NCI-H1092 treated with DMSO at 0.1 percent for 48 hours (cell line): ENCODE measurements at places on chromosomes 3 and 15.

DNA sequence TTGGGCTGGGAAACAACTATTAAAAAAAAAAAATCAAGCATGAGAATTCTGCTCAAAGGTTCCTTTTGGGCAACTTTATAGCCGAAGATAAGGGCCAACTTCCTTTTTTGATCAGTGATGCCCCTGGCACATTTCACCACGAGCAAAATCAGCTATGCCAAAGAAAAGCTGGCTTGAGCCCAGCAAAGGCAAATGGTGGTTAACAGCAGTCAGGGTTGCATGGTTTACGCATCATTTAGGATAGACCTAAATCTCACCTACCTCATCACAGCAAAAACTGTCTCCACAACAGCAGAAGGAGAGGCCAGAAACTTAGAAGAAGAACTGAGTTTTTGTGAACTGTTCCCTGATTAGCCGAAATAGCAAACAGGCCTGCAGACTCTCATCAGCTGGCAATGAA, 220.1 kb upstream of the CDIN1 start:
- no peak for DNase-seq

GRCh38 chr3:153244961-153245360, 82.9 kb downstream of the RAP2B start:
- DNase-seq: no peak

DNA sequence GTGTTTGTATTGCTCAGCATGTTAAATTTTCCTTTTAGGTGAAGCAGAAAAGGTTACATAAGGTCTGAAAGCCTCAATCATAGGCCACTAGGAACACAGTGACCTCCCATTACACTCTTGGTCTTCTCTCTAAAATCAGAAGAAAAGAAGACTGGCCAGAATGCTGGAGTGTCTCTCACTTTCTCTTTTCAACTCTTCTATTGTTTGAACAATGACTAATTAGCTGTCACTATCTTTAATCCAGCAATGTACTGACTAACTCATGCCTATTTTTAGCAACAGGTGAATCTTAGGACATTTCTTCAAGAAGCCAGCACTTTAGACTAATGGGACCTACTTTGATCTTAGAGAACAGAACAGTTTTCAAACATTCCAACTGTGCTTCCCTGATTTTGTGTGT, 142.8 kb downstream of the TGFBR2 start:
- no peak for DNase-seq

- no peak for DNase-seq
Observed at GRCh38 chr3:121619691-121620090, 26.5 kb downstream of the FBXO40 start.

GRCh38 chr15:69405110-69405509, 9.0 kb upstream of the KIF23 start:
- DNase-seq: no peak

DNA sequence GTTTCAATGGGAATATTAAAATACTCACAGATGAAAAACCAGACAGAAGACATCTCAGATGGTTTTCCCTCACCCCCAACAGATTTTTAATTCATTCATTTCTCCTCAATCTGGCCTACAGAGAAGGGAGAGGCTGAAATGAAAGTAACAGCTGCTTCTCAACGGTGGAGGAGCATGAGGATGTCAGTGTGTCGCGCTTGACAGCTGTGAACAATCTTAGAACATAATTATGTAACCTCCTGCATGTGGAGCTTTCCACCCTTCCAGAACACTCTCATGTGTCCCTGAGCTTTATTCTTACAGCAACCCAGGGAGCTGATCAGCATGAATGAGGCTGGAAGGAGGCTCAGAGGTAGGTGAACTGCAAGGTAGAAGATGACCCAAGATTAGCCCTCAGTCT, 52.7 kb downstream of the MB21D2 start:
- no peak for DNase-seq

- DNase-seq: no peak
Observed at GRCh38 chr15:78437107-78437761, 782 bp upstream of the IREB2 start.

GRCh38 chr3:64895106-64895990, 207.5 kb upstream of the ADAMTS9 start:
- no peak for DNase-seq

GRCh38 chr3:48739955-48740823, 23.2 kb upstream of the IP6K2 start:
- peak; percentile 39 for DNase-seq

- no peak for DNase-seq
Observed at GRCh38 chr15:49460411-49460941, 37.4 kb downstream of the FGF7 start.

GRCh38 chr15:36590838-36591237, 11.4 kb downstream of the CDIN1 start:
- DNase-seq: no peak

DNA sequence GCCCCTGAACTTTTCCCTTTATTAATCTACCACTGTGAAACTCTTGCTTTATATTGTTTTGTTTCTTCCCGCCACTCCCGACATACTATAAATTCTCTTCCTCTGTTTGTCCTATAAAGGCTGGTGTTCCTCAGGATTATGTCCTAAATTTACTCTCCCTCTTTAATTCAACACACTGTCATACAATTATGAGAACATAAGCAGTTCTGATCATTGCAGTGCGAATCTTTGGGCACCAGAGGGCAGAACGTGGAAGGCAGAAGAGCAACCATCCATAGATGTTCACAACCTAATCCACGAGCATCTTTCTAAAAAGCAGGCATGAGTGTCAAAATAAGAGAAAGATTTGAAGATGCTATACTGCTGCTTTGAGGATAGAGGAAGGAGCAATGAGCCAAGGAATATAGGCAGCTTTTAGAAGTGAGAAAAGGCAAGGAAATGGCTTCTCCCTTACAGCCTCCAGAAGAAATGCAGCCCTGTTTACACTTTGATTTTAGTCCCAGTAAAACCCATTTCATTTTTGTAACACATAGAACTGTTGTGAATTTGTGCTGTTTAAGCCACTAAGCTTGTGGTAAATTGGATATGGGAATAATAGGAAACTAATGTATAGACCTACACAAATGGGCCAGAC, 179.4 kb downstream of the GBE1 start:
- DNase-seq: peak; percentile 5

DNA sequence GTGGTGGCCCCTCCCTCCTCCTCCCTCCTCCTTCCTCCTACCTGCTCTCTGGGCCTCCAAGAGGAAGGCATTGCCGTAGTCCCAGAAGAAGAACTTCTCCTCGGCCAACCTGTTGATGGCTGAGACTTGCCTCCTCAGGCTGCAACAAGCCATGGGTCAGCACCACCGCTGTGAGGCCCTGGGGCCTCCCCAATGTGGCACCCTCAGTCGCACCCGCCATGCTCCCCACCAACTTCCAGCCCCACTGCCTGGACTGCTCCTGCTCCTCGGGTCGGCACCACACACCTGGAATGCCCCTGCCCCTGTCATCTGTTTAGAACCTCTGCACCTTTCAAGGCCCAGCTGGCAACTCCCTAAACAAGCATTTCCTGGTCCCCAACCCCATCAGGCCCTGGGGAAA, 17.6 kb downstream of the UROC1 start:
- DNase-seq: no peak

GRCh38 chr15:76286271-76286879, 24.9 kb downstream of the ETFA start:
- no peak for DNase-seq

GRCh38 chr3:16609927-16610580, 4.8 kb upstream of the DAZL start:
- DNase-seq: no peak

GRCh38 chr15:25671132-25671531, 192.0 kb downstream of the ATP10A start:
- DNase-seq: no peak

DNA sequence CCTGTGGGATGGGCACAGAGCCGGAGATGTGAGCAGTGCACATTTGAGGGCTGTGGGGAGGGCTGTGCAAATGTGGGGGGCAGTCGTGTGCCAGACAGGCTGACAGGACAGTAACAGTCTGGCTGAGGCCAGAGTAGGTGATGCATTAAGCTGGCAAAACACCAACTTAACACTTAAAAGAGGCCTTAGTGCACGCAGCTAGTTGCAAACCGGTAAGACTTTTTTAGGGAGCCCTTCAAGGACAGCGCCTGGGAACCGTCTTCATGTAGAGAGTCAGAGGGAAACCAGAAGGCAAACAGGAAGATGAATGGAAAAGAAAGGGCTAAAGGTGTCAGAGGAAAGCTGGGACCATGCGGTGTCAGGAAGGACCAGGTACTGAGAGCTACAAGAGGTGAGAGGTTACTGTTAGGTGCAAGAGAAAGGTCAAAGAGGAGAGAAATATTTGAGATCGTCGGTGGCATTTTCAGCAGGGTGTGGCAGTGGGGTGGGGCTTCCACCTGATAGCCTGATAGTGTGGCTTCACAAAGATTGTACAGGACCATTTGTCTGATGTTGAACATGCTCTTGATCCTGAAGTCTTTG, 30.0 kb upstream of the CHD2 start:
- no peak for DNase-seq

GRCh38 chr3:58324391-58325390, 8.0 kb upstream of the PXK start:
- no peak for DNase-seq

DNA sequence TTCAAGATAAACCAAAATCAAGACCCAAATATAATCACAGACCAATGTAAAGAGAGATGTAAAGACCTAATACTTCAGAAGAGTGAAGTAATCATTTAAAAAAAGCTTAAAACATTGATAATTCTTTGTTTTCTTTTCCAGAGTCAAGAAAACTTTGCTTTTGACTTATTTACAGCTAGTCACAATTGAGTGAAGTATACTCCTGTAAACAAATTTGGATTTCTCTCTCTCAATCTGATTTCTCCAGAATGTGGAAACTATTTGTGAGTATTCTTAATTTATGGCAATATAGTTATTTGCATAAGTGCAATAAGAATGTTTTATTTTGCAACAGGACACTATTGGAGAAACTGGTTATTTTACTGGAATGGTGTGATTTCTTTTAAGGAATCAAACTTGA, 43.7 kb upstream of the ZBTB20 start:
- DNase-seq: no peak

GRCh38 chr3:22939349-22939748, 263.8 kb upstream of the UBE2E2 start:
- DNase-seq: no peak

DNA sequence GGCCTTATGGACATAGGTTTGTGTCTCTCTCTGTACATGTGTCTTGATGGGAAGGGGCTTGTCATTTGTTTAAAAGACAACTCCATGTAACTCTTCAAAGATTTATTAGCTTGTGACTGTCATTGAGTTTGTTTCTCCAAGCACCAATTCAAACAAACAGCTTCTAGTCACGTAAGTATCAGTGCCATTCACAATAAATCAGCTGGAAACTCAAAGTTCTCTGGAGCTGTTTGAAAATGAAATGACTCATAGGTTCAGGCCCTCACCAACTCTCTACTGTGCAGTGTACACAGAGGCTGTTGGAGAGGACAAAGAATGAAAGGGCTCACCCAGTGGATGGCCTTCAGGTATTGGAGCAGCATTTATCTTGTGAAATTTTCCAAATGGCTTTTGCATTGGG, 476.3 kb downstream of the AGBL1 start:
- DNase-seq: no peak

- no peak for DNase-seq
Observed at GRCh38 chr3:37806505-37807200, 55.0 kb upstream of the CTDSPL start.

GRCh38 chr3:75188962-75189361, 475.2 kb upstream of the FRG2C start:
- DNase-seq: no peak

DNA sequence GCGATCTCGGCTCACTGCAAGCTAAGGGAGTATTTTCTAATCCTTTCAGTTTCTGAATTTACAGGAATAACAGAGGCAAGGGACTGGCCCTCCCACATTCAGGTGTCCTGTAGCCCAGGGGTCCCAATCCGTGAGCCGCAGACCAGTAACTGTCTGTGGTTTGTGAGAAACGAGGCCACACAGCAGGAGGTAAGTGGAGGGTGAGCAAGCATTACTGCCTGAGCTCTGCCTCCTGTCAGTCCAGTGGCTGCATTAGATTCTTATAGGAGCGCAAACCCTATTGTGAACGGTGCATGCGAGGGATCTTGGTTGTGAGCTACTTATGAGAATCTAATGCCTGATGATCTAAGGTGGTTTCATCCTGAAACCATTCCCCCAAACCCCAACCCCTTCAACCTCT, 5.0 kb upstream of the IL17RC start:
- no peak for DNase-seq
